ENCODE measurements at places on chromosomes 5 and 9.

DNA sequence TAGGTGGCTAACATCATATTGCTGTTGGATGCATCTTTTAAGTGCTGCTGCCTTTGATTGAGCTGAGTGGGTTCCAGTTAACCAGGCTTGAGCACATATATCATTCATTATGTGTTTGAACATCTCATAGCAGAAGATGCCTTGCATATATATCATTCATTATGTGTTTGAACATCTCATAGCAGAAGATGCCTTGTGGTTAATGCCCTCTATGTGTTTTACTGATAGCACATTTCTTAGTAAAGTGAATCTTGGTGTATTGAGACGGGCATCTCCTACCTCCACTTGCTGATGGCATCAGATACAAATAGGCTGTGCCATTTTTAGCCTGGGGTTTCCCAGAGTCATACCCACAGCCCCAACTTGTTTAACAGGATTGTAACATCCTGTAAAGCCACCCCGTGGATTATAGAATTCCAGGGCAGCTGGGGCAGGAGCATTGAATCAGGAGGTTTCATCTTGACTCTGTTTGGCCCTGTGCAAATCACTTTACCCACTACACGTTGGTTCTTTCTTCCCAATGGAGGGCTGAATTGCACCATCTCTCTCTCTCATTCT is 26.5 kb downstream of the MTAP start:
- no peak for DNase-seq

GRCh38 chr5:73797132-73797510 is 171.1 kb downstream of the ARHGEF28 start:
- DNase-seq = no peak

GRCh38 chr9:121321016-121321503 is 49.0 kb downstream of the STOM start:
- no peak for DNase-seq

GRCh38 chr5:146681585-146682105 is 165.7 kb upstream of the GPR151 start:
- DNase-seq = no peak

DNA sequence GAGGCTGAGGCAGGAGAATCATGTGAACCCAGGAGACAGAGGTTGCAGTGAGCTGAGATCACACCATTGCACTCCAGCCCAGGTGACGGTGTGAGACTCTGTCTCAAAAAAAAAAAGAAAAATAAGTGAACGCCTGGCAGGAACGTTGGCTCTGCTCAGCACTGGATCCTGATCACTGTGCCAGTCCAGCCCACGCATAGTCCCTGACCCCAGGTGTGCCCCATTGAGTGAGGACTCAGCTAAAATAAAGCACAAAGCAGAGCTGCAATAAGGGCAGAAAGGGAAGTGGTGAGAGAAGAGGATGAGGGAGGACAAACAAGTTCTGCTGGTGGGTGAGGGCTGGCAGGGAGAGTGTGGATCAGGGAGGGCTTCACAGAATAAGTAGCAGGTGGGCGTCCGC is 4.3 kb downstream of the GRHPR start:
- DNase-seq = no peak

GRCh38 chr9:94443032-94443722 is 111.7 kb upstream of the PCAT7 start:
- no peak for DNase-seq

- no peak for DNase-seq
These were observed 316.8 kb downstream of the CWC27 start for GRCh38 chr5:65085516-65085850.

GRCh38 chr9:33110686-33111085 is 34.2 kb upstream of the SMU1 start:
- DNase-seq = no peak

- DNase-seq = no peak
These were observed 232.0 kb downstream of the RFK start for GRCh38 chr9:76162086-76162730.

- DNase-seq = no peak
These were observed 248.0 kb downstream of the DRD1 start for GRCh38 chr5:175195698-175196656.

All from NCI-H1694 treated with DMSO at 0.1 percent for 48 hours (cell line).